ENCODE measurements at places on chromosomes 6 and 20.

- DNase-seq, result no peak
Measured at GRCh38 chr20:39913274-39913673, 775.8 kb downstream of the MAFB start.

DNA sequence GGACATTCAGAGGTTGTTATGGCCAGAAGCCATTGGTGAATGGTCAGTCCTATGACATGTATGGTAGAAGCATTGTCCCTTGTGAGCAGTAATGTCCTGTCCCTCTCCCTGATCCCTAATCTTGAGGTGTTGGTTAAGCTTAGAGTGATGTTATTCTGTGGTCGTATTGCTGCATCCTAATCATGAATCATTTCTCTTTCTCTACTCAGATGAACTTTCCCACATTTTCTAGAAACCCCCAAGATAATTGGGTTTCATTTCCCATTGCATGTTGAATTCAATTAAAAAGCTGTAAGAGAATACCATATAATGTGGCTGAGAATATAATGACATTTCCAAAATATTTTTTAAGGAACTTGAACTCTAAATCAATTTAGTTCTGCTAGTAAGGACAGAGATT, 175.1 kb downstream of the PLCB4 start:
- DNase-seq, result no peak

DNA sequence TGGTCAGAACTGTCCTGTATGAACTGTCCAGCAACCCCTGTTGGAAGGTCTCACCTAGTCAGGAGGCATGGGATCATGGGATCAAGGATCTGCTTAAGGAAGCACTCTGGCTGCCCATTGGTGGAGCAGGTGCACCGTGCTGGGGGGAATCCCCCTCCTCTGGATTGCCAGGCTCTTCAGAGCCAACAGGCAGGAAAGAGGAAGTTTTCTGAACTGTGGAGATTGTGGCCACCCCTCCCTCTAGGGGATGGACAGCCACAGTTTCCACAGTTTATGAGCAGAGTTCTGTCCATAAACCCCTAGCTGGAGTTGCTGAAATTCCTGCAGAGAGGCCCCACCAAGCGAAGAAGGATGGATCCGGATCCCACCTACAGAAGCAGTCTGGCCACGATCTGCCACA, 13.0 kb upstream of the HLA-DQB1 start:
- DNase-seq, result no peak

DNA sequence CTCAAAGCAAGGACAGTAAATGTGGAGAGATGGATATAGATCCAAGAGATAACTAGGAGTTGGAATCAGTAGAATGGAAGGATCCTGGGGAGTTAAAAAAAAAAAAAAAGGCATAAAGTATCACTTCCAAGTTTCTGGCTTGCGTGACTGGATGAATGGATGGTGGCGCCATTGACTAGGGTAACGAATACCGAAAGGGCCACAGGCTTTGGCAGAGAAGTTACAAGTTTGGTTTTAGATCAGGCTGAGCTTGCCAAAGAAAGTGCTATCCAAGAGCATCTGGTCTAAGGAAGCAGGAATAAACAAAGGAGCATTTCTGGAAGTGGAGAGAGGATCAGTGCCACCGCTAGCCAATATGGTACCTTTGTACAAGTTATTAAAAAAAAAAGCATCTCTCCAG, 17.5 kb downstream of the L3MBTL1 start:
- no peak for DNase-seq

GRCh38 chr6:36834576-36835341, 4.5 kb downstream of the CPNE5 start:
- DNase-seq, result no peak

GRCh38 chr6:105501246-105501645, 98.4 kb upstream of the PREP start:
- no peak for DNase-seq

GRCh38 chr20:41697861-41698559, 79.8 kb upstream of the CHD6 start:
- no peak for DNase-seq

- no peak for DNase-seq
Measured at GRCh38 chr6:73691512-73691911, 4.5 kb upstream of the CD109 start.

DNA sequence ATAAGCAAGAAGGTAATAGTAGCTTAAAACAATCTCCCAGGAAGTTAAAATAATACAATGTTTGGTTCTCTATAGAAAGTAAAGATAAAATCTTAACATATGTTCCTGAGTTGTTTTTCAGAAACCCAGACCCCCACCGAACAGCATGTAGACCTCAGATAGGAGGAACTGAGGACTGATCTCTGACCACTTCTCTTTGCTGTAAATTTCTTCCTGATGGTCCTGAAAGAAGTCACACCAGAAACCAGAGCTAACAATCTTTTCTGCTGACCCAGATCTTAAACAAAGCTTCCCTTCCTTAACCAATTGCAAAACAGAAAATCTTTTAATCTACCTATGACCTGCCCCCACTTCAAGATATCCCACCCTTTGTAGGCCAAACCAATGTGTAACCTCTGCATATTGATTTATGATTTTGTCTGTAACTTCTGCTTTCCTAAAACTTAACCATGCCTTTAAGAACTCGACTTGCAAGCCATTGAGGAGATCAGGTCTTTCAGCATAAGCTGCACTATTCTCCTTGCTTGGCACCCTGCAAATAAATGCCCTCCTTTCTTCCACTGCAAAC, 21.9 kb upstream of the BEND6 start:
- DNase-seq, result no peak

GRCh38 chr6:8080362-8081151, 16.4 kb upstream of the BLOC1S5 start:
- no peak for DNase-seq

GRCh38 chr6:55255113-55255512, 72.2 kb upstream of the GFRAL start:
- DNase-seq, result no peak

- no peak for DNase-seq
Measured at GRCh38 chr6:129236001-129236517, 353.1 kb downstream of the LAMA2 start.

- no peak for DNase-seq
Measured at GRCh38 chr6:33725222-33725621, 13.7 kb upstream of the UQCC2 start.

DNA sequence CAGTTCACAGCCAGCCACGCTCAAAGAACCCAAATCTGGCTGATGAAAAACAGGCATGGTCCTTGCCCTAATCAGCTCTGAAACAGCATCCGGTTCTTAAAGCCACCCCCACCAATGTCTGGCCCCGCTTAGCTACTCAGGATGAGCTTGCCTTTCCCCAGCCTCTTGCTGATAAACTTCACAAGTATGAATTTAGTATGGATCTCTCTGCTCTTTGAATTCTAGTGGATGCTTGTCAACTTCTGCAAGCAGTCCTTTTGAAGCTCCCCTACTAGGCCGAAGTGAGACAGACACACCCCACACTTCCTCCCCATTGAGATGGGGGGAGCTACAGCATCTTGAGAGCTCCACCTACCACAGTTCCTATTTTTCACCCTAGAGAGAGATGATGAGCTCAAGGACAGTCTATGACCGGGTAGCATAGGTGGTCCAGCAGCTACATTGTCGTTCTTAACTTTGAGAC, 36.7 kb downstream of the EBF4 start:
- DNase-seq, result no peak

DNA sequence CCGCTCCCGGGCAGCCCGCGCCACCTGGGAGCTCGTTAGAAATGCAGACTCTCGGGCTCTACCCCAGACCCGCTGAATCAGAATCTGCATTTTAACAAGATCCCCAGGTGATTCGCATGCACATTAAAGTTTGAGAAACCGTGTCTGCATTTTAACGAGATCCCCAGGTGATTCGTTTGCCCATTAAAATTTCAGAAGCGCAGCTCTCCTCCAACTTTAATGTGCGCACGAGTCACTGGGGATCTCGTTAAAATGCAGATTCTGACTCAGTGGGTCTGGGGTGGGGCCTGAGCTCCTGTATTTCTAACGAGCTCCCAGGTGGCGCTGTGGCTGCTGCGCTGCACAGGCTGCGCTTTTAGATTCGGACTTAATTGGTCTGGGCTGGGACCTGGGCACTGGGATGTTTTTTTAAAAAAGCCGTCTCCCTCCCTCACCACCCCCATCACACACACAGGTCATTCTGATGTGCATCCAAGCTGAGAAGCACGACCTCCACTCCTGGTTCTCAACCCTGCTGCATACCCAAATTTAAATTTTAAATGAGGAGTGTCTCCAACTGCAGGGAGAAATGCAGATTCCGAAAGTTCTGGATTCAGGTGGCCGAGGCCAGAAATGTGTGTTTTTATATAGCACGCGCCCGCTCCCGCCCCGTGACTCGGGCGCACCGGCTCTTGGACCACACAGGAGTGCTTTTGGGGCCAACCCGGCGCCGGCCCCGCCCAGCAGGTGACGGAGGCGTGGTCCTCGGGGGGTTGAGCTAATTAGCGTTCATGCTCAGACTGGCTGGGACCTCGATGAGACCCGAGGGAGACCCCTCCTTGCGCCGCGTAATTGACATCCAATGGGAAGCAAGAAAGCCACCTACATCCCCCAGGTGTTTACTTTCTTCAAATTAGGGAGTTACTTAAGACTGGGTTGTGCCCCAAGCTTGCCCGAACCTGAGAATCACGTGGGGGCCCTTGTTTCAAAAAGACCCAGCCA, 85.8 kb downstream of the ZFP64 start:
- peak; percentile 4 for DNase-seq

GRCh38 chr6:120202878-120203277, 853.3 kb upstream of the MAN1A1 start:
- no peak for DNase-seq

DNA sequence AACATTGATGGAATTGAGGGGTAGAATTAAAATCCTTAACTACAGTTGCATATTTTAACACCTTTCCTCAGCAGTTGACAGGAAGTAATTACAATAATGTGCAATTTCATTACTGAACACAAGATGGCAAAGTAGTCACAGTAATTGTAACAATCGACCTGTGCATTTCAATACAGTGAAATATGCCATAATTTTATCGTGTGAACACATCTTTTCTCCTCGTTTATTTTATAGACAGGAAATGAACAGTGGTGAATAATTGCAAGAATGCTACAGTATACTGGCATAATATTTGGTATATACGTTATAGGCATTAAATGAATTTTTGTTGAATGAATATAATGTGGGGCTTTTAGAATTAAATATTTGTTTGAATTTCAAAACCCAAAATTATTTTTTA, 25.0 kb downstream of the CYB5R4 start:
- DNase-seq, result peak; percentile 60

GRCh38 chr6:143896126-143896860, 32.0 kb downstream of the ZC2HC1B start:
- no peak for DNase-seq

GRCh38 chr20:58722877-58723627, 30.5 kb downstream of the NPEPL1 start:
- no peak for DNase-seq

- no peak for DNase-seq
Measured at GRCh38 chr20:63337786-63338420, 23.2 kb downstream of the CHRNA4 start.

DNA sequence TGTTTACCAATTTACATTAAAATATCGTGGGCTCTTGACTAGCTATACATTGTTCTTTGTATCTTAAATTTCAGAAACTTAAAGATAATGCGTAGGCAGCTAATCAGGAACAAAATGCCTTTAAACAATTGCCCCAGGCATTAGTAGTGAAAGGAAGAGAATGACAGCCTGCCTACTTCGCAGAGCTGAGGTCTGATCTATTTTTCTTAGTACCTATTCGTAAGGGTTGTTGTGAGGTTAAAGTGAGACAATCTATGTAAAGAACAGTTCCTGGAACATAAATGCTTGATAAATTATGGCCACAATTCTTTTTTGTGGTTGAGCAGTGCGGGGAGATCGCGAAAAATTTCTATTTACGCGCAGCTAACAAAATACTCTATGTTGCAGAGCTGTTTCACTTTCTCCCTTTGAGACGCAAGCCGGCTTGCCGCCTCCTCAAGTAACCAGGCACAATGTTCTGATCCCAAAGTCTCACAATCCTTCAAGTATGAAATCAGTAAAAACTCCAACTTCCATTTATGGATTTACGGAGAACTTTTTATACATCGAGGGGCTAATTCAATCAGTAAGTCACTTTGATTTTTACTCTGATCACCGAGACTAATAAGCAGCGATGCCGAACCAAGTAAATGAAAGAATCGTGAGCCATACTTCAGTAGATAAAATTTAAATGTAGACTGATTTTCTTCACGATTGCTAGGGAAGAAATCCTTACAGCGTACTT, 878 bp upstream of the PNRC1 start:
- DNase-seq, result no peak
